ENCODE measurements at places on chromosomes 13 and 19. TPM values are rescaled to one million over a fixed set of nuclear protein-coding genes. Genes with fewer than 3 reads are reported as not detected.

GRCh38 chr19:11172576-11172975 lies 17.0 kb upstream of the SPC24 start:
- DNase-seq: no peak

DNA sequence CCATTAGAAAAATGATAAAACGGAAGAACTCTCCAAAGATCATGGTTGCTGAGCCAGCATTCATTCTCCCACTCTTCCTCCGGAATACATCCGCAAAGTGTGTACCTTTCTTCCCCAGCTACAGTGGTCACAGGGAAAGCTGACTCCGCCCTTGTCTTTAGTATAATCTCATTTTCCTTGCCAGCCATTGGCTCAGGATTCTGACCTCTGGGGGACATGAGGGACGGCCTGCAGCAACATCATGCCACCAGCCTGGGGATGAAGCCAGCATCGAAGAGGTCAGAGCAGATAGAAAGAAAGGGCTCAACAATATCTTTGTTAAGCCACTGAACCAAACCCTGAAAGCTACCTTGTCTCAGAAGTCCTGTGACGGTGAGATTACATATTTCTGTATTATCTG lies 46.3 kb upstream of the TPP2 start:
- no peak for DNase-seq

DNA sequence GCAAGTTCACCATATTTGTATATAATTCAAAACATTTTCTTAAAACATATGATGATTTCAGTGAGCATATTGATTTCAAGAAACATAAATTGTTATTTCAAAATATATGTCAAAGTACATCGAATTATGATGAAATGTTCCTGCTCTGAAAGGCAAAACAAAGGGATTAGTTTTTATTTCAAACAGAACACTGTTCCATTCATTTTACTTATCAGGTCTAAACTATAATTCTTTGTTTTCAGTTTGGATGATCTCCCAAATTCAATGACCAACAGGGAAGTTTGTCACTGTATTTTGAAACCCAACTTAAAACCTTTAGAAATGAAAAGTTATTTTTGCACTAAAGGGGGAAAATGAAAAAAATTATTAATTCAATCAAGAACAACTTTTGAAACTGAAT lies 610.2 kb downstream of the SLITRK1 start:
- no peak for DNase-seq

VSTM1 gene
- not detected for total RNA-seq

RNF225 gene
- total RNA-seq: not detected

GPR183 gene
- total RNA-seq: 73.5 TPM
